ENCODE measurements at places on chromosomes 13 and 19.
A peak's percentile ranks its signal among the peaks of the same experiment; 100 is the strongest.

- DNase-seq, result no peak
Measured at GRCh38 chr13:60838581-60838980, 441.6 kb downstream of the TDRD3 start.

- no peak for DNase-seq
Measured at GRCh38 chr13:113777311-113778260, 18.6 kb downstream of the TMEM255B start.

- no peak for DNase-seq
Measured at GRCh38 chr13:44142540-44142867, 231.1 kb upstream of the SERP2 start.

GRCh38 chr19:29662604-29663404 lies 2.5 kb upstream of the PLEKHF1 start:
- DNase-seq, result no peak

DNA sequence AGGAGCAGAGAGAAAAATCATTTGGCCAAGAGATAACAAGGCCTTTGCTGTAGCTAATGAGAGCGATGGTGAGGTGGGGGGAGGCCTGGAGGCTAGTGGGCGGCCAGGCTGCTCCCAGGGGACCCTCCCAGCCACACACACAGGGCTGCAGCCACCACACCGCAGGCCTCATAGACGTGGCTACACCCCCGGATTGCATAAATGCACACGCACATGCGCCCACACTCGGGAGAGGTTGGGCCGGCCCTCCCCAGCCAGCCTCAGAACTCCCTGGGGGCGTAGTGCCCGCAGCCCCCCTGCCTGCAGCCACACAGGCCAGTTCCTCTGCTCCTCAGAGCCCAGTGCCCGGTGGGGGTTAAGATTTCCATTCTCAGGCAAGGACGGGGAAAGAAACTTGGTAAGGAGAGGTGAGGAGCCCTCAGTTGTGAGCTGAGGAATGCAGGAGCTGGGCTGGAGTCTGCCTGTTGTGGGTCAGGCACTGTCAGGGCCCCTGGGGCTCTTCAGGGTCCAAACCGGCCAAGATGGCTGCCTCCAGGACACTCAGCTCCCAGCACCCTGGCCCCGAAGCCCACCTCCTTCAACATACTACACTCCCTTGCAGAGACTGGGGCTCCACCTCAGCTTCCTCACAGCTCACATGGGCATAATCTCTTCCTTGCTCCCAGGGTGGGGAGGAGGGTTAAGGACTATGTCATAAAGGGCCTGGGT lies 8.0 kb downstream of the PTH2 start:
- DNase-seq, result no peak

GRCh38 chr13:33079960-33080359 lies 63.7 kb downstream of the KL start:
- no peak for DNase-seq

DNA sequence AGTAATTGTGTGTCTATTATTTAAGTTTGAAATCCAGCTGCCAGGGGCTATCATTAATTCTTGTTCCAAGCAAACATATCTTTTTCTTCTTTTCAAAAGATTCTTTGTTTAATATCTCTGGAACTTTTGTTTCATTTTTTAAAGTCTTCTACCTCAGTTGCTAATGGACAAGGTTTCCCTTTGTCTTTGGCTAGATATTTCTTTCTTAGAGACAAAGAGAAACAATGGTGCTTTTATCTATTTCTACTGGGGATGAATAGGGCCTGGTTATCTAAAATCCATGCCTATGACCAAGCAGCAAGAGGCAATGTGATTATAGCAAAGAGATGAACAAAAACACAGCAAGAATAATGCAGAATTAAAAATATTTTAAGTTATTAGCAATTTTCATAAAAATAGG lies 661.3 kb upstream of the KLF12 start:
- DNase-seq, result no peak

DNA sequence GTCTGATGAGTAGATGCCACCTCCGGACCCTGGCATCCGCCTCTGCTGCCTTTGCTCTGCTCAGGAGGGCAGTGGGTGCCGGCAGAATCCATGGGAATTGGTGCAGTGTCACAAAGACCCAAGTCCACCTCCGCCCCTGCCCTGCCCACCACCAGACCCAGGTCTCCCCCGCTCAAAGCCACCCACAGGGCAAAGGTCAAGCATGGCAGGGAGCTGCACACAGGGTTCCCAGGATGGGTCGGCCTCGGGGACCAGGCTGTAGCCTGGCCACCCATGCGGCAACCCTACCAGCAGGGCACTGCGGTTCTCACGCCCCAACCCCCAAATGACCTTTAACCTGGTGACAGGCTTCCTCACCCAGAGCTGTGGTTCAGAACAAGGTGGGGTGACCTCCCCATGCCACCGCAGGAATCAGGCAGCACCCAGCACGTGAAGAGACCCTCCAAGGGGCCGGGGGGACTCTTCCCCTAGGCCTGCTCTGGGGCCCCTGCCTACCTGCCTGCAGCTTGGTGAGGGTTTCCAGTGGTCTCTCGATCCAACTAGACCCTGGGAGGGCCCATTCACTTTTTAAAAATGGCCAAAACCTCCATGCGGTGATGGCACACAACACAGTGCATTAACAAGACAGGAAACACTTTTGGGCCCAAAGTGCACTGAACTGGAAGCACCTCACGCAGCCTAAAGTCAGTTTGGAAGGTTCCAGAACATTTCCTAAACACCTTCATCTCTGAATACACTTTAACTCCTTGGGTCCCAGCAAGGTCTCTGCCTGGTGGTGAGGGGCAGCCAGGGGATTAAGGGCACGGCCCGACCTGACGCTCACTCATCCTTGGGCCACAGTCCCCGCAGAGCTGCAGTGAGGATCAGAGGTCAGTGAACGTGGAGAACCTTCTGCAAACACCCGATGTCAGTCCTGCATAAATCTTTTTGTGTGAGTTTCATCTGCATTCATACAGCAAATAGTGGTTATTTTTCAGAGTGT lies 11.0 kb downstream of the GAS6 start:
- DNase-seq, result peak; percentile 8

- no peak for DNase-seq
Measured at GRCh38 chr19:1601613-1602064, 3.6 kb downstream of the UQCR11 start.

- DNase-seq, result peak; percentile 27
Measured at GRCh38 chr13:54627646-54628372, 1599.2 kb downstream of the OLFM4 start.

GRCh38 chr19:47658431-47659348 lies 49.8 kb downstream of the BICRA start:
- DNase-seq, result peak; percentile 42

DNA sequence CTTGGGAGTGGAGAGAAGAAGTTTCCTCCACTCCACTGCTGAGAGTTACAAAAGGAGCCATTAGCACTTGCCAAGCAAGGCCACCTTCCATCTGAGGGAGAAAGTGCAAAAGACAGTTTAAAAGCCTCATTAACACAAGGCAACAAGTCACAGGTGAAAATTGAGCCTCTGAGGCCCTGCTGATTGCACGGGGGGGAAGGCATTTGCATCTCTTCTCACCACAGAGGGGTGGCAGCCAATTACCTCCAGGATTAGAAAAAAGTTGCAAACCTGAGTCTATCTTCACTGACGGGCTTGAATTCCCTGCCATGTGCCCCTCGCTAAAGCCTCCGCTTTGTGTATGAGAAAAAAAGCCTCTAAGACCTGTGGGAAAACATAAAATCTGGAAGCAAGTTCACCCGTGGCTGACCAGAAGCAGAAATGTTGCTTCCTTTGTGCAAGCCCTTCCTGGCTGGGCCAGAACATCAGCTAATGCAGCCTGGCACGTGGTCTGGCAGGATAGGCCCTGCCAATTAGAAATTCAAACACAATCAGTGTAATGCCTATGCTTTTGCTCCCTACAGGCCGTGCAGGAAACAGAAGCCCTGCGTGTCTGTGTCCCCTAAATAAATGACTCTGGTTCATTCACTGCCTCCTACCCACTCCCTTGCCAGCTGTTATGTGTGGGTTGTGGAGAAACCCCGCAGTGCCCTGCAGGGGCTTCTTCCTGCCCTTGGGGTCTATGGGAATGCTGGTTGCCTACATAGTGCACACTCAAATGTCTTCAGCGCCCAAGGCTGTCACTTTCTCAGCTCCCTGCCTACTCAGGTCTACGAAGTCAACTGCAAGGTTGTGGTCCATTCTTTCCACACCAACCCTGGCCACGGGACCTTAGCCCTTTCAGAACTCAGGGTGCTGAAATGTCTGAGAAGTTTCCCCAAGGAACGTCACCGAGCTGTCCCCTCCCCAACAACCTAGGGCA lies 150.2 kb downstream of the UQCRFS1 start:
- DNase-seq, result no peak

GRCh38 chr19:40320558-40320935 lies 27.6 kb downstream of the C19orf47 start:
- DNase-seq, result no peak

GRCh38 chr13:44778761-44779484 lies 202.8 kb upstream of the TSC22D1 start:
- no peak for DNase-seq

DNA sequence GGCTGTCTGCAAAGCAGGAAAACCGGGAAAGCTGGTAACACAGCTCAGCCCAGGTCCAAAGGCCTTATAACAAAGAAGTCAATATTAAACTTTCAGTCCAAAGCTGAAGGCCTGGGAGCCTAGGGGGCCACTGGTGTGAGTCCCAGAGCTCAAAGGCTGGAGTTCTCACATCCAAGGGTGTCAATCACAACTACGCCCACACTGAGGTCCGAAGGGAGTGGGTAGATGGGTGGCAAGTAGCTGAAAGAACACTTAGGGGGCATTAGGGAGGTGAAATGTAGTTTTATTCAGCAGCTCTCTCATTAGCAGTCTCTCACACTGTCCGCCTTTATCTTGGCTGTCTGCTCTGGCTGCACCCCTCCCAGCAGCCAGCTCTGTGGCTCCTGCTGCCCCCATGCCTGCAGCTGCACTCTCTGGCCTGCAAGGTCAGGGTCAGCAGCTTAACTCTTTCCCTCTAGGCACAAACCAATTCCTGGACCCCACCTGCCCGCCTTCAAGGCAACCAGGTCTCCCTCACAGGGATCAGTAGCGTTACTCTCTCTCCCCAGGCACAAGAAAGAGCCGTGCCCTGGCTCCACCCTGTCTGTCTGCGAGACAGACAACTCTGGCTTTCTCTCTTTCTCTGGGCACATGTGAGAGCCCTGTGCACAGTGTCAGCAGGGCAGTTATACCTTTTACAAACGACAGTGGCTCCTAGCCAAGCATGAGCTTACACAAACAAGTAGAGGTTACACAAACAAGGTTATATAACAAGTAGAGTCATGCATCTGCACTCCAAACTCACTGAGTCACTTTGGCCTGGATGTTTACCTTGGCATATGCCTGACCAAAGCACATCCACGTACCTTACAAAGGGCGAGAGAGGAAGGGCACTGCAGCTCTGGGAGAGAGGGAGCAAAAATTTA lies 249.4 kb upstream of the PCDH20 start:
- DNase-seq, result no peak

GRCh38 chr13:49213997-49214916 lies 5.9 kb upstream of the MLNR start:
- no peak for DNase-seq

GRCh38 chr13:101846701-101847100 lies 394.2 kb downstream of the ITGBL1 start:
- DNase-seq, result no peak

GRCh38 chr13:97307882-97308624 lies 85.9 kb downstream of the MBNL2 start:
- DNase-seq, result no peak

DNA sequence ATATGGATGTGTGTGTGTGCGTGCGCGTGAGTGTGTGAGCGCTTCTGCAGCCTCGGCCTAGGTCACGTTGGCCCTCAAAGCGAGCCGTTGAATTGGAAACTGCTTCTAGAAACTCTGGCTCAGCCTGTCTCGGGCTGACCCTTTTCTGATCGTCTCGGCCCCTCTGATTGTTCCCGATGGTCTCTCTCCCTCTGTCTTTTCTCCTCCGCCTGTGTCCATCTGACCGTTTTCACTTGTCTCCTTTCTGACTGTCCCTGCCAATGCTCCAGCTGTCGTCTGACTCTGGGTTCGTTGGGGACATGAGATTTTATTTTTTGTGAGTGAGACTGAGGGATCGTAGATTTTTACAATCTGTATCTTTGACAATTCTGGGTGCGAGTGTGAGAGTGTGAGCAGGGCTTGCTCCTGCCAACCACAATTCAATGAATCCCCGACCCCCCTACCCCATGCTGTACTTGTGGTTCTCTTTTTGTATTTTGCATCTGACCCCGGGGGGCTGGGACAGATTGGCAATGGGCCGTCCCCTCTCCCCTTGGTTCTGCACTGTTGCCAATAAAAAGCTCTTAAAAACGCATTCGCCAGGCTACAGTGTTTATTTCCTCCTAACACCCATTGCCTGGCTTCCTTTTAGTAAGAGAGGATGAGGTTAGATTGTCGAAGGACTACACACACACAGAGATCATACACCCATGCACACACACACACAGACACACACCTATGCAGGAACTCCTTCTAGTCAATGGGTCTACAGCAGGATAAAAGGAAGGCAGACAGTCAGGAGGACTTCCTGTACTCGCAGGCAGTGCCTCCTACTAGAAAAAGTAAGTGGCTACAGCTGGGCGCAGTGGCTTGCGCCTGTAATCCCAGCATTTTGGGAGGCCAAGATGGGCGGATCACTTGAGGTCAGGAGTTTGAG lies 7.1 kb downstream of the FOSB start:
- no peak for DNase-seq

GRCh38 chr13:113544071-113544891 lies 40.3 kb upstream of the TFDP1 start:
- DNase-seq, result peak; percentile 96

DNA sequence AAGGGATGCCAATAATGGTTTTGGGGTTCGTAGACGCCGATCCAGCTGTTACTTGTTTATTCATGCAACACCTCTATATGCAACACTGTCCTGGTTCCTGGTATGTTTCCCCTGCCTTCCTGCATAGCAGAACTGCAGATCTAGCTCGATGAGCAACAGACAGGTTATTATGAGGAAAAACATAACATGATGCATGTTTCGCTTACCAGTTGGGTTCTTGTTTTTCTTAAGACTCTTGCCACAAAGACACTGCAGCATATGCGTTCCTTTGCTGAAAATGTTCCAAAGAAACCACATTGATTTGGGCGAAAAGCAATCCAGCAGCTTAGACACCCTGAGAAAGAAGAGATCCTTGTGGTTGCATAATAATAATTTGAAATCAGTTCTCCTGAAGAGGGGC lies 583 bp downstream of the FGF14 start:
- no peak for DNase-seq

GRCh38 chr13:48158290-48158689 lies 63.4 kb upstream of the MED4 start:
- DNase-seq, result no peak

DNA sequence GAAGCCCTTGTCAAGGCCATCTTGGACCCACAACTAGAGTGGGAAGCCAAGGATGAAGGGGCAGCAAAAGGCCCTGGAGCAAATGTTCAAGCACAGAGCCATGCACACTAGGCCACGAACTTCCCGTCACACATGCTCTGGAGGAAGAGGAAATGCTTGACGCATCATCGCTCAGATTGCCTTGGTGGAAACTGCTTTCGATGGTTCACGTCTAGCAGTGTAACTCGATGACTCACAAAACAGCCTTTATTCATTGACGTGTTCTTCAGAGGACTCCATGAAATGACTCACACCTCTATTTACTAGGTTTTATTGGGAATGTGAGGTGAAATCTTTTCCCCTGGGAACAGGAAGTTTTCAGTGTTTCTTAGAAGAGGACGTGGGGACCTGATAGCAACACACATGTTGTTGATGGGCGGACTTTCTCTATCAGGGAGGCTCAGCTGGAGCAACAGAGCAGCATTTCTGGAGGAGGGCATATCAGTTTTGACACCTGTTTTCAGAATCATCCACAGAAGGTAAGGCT lies 79.8 kb upstream of the FLT1 start:
- no peak for DNase-seq

- DNase-seq, result no peak
Measured at GRCh38 chr13:44855860-44856259, 133.4 kb downstream of the NUFIP1 start.

- DNase-seq, result no peak
Measured at GRCh38 chr13:51624695-51625345, 40.6 kb downstream of the WDFY2 start.
